ENCODE measurements at places on chromosomes 12 and 14.
A peak's percentile ranks its signal among the peaks of the same experiment; 100 is the strongest.

DNA sequence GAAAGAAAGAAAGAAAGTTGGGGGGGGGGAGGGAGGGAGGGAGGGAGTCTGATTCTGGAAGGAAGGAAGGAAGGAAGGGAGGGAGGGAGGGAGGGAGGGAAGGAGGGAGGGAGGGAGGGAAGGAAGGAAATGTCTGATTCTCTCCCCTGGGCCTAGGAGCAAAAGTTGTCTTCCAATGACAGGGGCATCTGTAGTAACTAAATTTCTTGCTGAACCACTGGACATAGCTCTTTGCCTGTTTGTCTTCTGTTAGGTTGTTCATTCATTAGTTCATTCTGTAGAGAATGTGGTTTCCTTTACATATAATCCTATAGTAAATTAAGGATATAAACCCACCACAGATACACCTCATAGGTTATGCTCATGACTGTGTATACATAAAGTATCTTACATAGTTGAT is 59.9 kb downstream of the GPR68 start:
- no peak for DNase-seq

GRCh38 chr12:122827258-122827657 is 8.0 kb upstream of the HIP1R start:
- DNase-seq = no peak

DNA sequence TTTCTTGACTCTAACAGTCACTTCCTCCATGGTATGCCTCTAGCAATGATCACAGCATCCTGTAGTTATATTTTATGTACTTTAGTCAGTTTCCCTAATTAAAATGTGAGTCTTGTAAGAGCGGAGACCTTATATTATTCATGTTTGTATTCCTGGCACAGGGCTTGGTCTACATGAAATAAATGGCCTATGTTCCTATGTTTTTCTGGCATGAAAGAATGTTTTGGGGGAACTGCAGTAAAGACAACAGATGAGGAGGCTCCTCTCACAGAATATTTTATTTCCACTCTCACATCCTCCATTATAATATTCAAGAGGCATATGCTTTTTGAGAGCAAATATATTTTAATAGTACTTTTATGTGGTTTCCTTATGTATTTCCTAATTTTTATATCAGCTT is 429.8 kb upstream of the PDE3A start:
- DNase-seq = no peak

- DNase-seq = peak; percentile 94
These were observed 29.7 kb upstream of the NR2C1 start for GRCh38 chr12:95102916-95103671.

- peak; percentile 11 for DNase-seq
These were observed 858 bp upstream of the KCNA1 start for GRCh38 chr12:4908684-4909409.

GRCh38 chr12:31687101-31687527 is 27.6 kb downstream of the ETFBKMT start:
- peak; percentile 8 for DNase-seq

GRCh38 chr14:61033855-61034254 is 52.8 kb downstream of the SLC38A6 start:
- no peak for DNase-seq

DNA sequence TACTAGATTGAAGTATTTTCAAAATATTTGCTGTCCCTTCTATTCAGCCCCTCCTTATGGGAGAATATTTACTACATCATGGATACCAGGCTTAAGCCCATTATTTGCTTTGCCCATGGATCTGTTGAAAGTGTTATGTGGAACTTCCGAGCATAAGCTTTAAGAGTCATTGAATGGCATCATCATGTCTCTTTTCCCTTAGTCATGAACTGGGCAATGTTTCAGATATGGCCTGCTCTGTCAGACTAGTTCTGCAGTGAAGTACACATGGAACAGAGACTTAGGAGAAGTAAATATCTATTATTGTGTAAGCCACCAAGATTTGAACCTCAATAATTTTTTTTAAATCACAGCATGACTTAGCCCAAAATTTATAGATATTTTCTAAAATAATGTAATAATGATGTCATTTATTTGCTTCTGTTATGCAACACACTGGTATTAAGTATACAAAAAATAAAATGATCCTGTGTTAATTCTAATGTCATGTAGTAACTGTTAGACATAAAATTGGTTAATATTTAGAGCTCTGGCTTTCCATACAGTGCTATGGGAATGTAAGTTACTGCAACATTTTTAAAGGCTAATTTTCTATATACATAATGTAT is 1097.3 kb downstream of the SLC16A7 start:
- DNase-seq = no peak

GRCh38 chr14:70828188-70828587 is 18.9 kb upstream of the MAP3K9 start:
- no peak for DNase-seq

GRCh38 chr12:72369423-72369959 is 97.3 kb downstream of the TRHDE start:
- DNase-seq = no peak

Data from activated CD4-positive, alpha-beta T cell treated with anti-CD3 and anti-CD28 coated beads, Interleukin-10, Interleukin-2, amounts not matched to agents 100 ng/mL and 50 ng/mL, durations not matched to agents 16 hours and 8 hours (primary cell).